Left lung (tissue), 14 donors: ENCODE measurements at places on chromosomes 3 and 15. TPM values are rescaled to one million over a fixed set of nuclear protein-coding genes. Genes with fewer than 3 reads are reported as not detected.

GRCh38 chr3:64109438-64109837, 86.1 kb upstream of the PSMD6 start:
- DNase-seq = no peak

GRCh38 chr3:4799266-4800256, 179.7 kb upstream of the BHLHE40 start:
- no peak for DNase-seq

- no peak for DNase-seq
Observed at GRCh38 chr3:52299879-52300611, 12.4 kb downstream of the GLYCTK start.

DNA sequence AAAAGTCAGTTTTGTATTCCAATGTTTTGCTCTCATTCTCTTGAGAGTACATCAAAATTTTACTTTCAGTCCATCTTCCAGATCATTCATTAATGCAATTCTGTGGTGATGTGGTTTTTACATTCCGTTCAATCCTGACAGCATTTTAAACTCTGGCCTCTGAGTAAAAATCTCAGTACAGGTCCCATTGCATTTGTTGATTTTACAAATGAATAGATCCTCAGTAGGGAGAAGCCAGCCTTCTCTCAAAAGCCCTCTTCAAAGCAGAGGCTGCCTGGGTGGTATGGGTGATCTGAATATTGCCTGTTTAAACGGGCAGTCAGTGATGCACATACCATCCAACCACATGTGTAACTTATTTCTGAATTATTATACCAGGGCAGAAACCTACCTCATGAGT, 72.5 kb upstream of the TSC22D2 start:
- DNase-seq = no peak

- DNase-seq = no peak
Observed at GRCh38 chr15:31830591-31830990, 199.7 kb upstream of the CHRNA7 start.

DNA sequence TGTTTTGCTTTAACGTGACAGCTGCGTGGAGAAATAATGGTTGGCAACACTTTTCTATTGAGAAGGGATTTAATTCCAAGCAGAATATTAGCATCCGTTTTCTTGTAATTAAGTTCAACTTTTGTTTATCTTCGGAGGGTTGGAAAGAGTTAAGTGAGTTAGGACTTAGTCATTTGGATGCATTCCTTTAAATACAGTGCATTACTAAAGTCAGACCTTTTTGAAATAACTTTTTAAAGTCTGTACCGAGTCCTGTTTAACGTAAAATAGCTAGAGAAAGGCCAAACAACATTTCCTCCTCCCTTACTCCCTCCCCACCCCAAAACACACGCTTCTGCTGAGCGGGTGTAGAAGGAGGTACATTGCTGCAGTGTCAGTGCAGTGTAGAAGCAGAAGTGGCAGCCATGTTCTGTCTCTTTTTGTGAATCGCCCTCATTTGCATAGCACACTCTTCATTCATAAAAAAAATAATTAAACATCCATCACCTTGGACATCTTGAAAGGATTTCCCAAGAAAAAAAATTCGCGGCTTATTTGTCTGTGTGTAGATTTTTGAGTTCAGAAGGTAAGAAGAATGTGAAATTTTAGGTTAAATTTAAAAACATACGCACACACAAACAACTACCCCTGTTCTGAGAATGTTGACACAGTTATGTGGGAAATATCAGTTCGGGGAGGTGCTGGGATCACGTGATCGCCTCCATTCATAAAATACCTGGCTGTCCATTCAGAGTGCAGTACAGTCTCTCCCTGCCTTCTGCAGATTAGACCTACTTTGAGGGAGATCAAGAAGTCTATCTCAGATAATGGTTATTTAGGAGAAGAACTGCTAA, 1.6 kb downstream of the SPRED1 start:
- DNase-seq = peak; percentile 55

DNA sequence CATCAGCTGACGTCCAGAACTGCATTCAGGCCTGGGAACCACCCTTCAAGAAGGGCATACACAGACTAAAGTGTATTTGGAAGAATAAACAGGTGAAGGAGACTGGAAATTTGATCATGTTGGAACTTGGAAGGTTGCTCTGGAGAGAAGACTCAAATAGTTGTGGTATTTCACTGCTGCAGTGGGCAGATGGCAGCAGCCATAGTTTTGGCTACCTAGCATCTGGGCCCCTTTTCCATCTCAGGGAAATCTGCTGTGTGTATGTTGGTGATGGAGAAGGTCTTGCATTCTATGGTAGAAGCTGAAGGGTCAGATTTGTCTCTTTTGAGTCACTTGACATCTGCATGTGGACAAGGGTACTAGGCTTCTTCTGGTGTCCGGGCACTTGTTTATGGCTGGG, 114.4 kb upstream of the FGF7 start:
- no peak for DNase-seq

GRCh38 chr3:79032686-79033318, 735.0 kb downstream of the ROBO1 start:
- DNase-seq = no peak

DNA sequence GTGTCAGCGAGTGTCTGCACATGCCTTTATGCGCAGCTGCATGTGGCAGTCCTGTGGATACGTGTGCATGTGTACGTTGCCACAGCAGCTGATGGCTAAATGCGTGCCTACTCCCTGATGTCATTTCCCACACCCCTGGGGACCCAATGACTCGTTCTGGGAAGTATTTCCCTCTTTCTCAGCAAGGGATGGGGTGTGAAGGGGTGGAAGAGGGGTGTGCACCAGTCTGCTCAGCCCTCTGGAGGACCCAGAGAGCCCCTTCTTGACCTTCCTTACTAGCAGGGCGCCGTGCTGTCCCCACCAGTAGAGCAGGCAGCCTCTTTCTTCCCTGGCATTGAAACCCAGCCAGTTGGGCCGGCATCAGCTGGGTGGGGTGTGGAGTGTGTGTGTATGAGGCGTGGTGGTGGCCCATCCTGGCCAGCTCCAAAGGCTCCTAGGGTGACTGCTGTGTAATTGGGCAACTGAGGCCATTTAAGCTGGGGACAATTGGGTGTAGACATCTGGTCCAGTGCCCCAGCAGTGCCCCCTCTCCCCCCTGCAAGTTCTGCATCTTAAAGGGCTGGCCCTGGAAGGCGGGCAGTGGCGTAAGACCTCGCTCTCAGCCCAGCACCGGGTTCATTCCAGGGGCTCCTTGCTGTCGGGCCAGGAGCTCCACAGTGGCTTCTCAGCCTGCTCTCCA, 19.2 kb downstream of the SNX33 start:
- peak; percentile 82 for DNase-seq

DNA sequence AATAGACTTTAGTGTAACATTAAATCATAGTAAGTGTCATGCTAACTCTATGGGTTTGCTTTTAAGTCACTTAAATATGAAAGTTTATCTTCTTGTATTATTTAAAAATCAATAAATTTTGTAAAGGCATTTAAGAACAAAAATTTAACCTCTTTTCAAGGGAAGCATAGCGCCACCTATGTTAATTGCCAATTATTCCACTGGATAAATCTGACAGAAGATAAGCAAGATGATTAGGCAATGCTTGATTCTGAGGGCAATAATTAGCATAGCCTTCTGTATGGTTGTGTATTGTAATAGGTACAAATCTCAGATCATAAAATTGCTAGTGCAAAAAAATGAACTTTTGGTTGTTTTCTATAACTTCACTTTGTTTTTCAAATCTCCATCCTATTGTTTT, 560.1 kb downstream of the GRM7 start:
- DNase-seq = no peak

- peak; percentile 29 for DNase-seq
Observed at GRCh38 chr3:160921020-160921635, 165.1 kb downstream of the PPM1L start.

DNA sequence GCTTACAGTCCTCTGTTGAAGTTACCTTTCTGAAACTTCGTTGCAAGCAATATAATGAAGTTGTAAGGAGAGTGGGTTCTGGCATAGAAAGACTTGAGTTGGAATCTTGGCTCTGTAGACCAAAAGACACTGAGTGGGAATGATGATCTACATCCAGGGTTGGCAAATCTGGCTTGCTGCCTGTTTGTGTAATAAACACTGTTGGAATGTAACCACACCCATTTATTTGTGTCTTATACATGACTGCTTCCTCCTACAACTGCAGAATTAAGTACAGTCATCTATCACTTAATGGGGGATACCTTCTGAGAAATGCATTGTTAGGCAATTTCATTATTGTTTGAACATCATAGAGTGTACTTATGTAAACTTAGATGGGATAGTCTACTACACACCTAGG, 178.4 kb upstream of the SUCLG2 start:
- no peak for DNase-seq

GRCh38 chr3:110589341-110589740, 482.3 kb upstream of the NECTIN3 start:
- DNase-seq = no peak

GRCh38 chr3:135040321-135041240, 245.5 kb downstream of the EPHB1 start:
- DNase-seq = no peak

DNA sequence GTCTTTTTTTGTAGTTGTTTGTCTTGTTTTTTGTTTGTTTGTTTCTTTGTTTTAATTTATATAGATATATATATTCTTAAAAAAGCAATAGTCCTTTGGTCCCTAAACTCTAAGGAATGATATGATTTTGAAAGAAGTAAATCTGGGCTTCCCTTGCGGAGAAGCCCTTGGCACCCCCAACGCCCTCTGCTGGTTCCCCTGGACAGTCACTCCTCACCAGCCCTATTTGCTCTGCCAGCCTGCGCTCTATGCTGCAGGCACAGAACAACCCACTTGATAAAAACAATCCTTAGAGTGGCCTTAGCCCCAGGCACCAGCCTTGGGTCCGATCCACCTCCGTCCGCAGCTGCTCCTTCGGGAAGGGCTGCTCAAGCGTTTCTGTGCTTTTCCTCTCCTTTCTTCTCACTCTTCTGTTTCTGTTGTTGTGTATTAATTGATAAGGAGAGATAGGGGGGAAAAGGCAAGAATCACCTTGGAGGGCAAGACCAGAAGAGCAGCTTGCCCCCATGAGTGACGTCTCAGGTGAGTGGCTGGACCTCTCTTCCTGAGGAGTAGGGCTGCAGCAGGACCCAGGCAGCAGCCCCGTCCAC, 13.7 kb upstream of the PARP6 start:
- DNase-seq = peak; percentile 85

DNA sequence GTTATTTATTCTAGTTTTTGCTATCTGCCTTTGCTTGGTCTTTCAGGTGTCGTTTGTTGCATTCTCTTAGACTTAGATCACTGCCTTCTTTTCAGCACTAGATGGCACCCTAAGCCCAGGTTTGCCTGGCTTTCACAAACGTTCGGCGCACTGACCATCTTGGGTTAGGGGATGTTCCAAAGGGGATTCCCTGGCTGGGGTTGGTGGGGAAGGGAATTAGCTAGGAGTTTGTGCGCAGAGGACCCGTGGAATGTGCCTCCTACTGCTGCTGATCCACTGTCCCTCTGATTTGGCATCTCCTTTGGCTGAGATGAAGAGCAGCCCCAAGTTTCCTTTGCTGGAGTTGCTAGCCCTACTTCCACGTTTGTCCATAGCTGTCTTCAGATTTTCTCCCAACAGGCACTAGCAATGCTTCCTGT, 33.9 kb downstream of the PFN2 start:
- no peak for DNase-seq

DNA sequence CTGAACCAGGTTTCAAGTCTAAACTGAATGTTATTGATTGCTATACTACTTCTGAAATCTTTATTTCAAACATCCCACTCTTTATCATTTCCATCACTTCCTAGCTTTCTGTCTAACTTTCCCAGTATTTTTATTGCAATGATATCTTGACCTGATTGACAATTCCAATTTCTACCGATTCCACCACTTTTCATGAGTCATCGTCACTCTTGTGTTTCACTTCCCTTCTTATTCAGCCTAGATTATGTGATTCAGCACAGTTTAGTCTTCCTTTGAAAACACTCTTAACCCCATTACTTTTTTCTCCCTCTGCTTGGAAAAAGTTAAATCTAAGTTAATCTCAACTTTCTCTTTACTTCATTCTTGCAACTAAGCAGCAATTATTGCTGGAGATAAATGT, 62.6 kb downstream of the SLC7A14 start:
- no peak for DNase-seq

DNA sequence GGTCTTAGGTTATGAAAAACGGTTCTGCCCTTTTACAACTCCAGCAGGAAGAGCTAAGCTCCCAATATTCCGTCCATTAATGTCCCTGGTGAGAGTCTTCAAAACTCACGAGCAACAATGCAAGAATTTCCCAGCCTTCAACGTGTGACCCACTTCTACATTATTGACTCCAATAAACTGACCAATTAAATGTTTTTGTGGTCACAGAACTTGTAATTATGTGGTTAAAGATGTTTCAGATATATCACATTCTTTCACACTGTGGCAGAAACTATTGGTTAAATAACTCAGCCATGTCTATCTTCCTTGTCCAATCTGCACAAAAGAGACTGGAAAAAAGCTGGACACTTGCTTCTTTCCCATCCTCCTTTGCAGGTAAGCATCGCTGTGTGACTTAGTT, 286.6 kb upstream of the ADAMTS9 start:
- DNase-seq = no peak

GRCh38 chr15:95458721-95459120, 871.8 kb upstream of the NR2F2 start:
- no peak for DNase-seq

- DNase-seq = no peak
Observed at GRCh38 chr3:35335703-35336102, 303.6 kb upstream of the ARPP21 start.

- DNase-seq = peak; percentile 48
Observed at GRCh38 chr3:146218880-146219866, 31.7 kb downstream of the PLSCR4 start.

- DNase-seq = no peak
Observed at GRCh38 chr3:115922681-115923347, 299.5 kb downstream of the GAP43 start.

DNA sequence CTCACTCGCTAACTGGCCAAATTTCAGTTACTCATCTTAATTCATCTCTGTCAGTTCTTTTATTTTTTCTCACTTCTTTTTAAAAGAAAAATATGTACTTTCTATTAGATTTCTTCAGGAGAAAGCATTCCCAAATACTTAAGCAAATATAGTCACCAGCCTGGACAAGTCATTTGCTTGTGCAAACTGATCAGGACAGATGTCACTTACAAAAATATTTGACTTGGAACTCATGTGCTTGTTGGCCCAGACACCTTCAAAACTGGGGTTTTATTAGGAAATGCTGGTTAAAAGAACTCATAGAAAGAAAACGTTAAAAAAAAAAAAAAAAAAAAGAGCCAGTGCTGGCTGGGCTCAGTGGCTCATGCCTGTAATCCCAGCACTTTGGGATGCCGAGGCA, 31.3 kb upstream of the FOXP1 start:
- no peak for DNase-seq

AADACL2 gene
- polyA plus RNA-seq = not detected

PPM1L gene
- 5.3 TPM for polyA plus RNA-seq

TTC23 gene
- polyA plus RNA-seq = 37.4 TPM

LIPH gene
- polyA plus RNA-seq = 2.2 TPM

SLC24A1 gene
- polyA plus RNA-seq = 26.9 TPM

SLC4A7 gene
- 45.7 TPM for polyA plus RNA-seq

NANOGP8 gene
- polyA plus RNA-seq = not detected

STRIT1 gene
- polyA plus RNA-seq = 0.24 TPM

IFT57 gene
- polyA plus RNA-seq = 82.3 TPM

ZPLD1 gene
- polyA plus RNA-seq = not detected

CASR gene
- polyA plus RNA-seq = 0.05 TPM

OSTN gene
- not detected for polyA plus RNA-seq
